ENCODE measurements at places on chromosomes 16 and 17. TPM values are rescaled to one million over a fixed set of nuclear protein-coding genes. Genes with fewer than 3 reads are reported as not detected.
A peak's percentile ranks its signal among the peaks of the same experiment; 100 is the strongest.

GRCh38 chr16:75580-76501 is 2.2 kb upstream of the MPG start:
- peak; percentile 47 for DNase-seq

Gene FBXL19
- 72.7 TPM for total RNA-seq

- no peak for DNase-seq
Observed at GRCh38 chr17:77709594-77709993, 248.9 kb upstream of the TNRC6C start.

- DNase-seq = no peak
Observed at GRCh38 chr17:42565523-42566214, 1.2 kb upstream of the MLX start.

DNA sequence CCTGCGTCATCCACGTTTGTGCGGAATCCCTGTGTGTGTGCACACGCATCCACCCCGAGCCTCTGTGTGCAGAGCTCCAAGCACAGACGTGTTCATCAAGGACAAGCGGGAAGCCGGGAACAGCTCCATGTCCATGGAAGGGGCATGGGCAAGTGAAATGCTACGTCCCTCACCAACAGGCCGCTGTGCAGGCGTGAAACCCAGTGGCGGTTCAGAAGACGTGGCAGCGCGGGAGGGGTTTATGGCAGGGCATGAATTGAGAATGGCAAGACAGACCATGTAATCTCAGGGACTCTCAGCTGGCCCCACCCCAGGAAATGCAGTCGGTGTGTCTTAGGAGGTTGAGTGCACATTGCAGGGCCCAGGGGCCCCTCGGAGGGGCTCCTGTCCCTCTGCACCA is 52.7 kb downstream of the TBC1D16 start:
- DNase-seq = no peak

- DNase-seq = no peak
Observed at GRCh38 chr16:57504491-57504890, 18.2 kb upstream of the DOK4 start.

DNA sequence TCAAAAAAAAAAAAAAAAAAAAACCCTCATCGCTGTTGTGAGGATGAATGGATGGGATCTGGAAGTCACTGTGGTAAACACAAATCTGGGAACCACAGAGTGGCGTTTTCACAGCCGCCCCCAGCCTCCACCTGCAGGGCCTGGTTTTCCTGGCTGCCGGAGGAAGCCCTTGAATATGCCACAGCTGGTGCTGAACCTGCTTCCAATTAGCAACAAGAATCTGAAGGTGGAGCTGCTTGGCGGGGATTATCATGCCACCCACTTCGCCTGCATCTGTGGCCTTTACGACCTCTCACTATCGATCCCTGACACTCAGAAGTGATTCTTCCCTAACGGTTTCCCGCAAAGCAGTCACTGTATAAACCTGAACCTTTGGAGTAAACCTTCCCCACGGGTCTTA is 16.1 kb downstream of the MRM3 start:
- DNase-seq = no peak

Gene SAMD14
- 0.73 TPM for total RNA-seq

- peak; percentile 31 for DNase-seq
Observed at GRCh38 chr16:30637944-30638343, 12.8 kb upstream of the PRR14 start.

DNA sequence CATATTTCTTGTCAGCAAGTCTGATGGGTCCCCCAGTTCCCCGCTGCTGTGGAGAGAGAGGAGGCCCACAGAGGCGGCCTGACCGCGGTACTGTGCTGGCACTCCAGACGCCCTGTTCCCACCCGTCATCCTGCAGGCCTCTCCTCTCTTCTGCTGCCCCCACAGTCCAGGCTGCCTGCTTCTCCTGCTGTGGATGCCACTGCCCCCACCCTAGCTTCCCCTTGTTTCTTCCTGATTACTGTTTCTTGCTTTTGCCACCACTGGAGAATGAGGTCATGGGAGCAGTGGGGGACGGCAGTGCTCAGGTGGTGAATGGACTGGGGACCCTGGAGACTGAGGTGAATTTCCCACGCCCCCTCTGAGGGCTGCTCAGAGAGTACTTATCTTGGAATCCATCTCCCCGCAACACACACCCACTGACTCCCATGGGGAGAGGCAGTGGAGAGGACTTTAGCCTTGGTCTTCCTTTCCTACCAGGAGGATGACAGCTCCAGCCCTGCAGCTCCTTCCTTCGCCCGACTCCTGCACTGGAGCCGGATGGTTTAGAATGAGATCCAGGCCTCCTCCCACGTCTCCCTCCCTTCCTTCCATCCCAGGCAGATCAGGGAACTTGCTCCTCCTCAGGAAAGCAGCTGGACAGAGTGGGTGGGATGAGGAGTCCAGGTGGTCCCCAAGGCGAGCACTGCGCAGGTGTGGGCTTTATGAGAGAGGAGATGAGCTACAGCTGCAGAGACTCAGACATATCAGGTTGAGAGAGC is 60.4 kb downstream of the PLXDC1 start:
- no peak for DNase-seq

DNA sequence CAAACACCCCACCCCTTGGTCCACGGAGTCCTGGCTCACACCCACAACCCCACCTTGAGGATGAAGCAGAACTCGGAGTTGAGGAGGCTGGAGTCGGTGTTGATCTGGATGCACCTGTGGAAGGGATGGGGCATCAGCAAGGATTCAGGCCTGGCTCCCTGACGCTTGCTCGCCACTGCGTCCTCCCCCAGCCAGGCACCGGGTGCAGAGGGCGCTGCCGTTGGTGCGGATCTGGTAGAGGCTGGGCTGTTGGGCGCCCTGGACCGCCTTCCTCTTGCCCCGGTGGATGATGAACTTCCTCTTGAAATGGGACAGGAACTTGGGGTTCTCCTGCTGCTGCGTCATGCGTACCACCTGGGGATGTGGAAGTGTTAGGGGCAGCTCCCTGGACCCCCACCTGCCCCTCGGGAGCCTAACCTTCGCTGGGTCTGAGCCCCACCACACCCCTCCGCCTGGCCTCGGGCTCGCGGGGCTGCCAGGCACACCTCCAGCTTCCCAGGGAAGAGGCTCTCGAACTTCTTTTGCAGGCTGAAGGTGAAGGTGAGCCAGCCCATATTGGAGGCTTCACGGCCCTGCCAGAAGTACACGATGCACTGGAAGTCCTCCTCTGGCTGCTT is 12.3 kb downstream of the FLII start:
- DNase-seq = no peak

GRCh38 chr17:56929362-56929969 is 15.6 kb upstream of the TRIM25 start:
- no peak for DNase-seq

GRCh38 chr16:75351183-75351582 is 82.1 kb downstream of the CFDP1 start:
- peak; percentile 59 for DNase-seq

DNA sequence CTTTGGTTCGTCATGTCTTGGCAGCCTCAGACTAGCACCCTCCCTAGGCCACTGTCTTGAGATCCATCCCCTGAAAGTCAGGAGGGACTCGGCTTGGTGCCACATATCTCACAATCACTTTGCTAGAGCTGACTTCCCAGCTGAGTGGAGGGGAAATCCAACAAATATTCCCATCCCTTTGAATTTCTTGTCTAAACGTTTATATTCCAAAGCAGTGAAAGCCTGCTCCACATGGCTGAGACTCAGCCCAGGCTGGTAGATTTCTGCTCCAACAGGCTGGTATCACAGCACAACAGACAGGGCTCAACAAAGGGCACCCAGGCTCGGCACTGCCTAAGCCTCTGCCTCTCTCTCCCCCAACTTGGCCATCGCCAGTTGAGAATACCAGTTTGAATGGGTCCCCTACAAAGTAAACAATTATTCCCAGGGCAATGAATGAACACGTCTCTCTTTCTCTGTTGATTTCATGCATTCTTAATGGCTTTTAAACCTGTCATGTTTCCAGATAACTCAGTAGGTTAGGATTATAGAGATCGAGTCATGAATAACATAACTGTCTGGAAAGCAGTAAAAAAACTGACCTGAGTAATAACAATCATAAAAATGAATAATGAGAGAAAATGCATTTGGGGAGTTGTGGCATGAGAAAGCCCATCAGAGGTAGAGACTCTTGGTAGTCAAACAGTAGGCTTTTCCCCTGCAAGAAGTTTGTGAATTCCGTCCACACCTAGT is 1.0 kb downstream of the KRT13 start:
- no peak for DNase-seq

DNA sequence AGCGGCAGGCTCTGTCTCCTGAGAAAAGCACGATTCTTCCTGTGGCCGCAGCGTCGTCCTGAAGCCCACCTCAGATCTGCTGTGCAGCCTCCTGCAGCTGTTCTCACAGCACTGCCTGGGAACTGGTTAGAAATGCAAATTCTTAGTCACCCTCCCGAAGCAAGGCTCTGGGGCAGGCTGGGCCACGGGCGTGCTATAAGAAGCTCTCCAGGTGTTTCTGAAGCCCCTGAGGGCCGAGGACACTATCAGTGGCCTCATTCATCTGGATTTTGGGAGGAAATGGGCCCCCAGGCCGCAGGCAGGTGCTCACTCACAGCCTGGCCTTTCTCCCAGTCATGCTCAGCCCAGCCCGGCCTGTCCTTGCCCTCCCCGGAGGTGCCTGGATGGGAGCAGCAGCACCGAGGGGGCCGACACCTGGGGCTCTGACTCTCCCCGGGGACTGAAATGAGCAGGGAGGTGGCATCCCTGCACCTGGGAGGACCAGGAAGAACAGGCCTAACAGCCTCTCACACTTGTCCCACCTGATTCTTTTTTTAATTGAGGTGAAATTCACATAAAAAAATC is 10.4 kb upstream of the NLRC3 start:
- DNase-seq = no peak

All from PC-9 (cell line).